ENCODE measurements at places on chromosomes 16 and 17.
A peak's percentile ranks its signal among the peaks of the same experiment; 100 is the strongest.

GRCh38 chr17:58277107-58277801 is 3.5 kb downstream of the MPO start:
- DNase-seq = no peak

DNA sequence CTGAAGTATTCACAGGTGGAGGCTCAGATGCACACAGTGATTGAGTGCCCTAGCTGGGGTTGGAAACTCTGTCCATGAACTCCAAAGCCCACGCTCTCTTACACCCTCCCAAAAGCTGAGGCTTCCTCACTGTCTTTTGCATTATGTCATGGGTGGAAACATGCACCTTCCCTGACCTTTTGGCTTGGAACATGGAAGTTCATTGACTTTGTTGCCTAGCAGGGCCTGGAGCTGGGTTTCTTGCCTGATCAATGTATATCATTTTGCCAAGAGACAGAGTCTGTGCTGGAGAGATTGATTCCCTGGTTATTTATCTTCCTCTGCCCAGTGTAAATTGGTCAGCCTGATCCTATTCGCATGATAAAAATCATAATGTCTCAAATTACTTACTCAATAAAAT is 558.4 kb downstream of the MAF start:
- DNase-seq = no peak

DNA sequence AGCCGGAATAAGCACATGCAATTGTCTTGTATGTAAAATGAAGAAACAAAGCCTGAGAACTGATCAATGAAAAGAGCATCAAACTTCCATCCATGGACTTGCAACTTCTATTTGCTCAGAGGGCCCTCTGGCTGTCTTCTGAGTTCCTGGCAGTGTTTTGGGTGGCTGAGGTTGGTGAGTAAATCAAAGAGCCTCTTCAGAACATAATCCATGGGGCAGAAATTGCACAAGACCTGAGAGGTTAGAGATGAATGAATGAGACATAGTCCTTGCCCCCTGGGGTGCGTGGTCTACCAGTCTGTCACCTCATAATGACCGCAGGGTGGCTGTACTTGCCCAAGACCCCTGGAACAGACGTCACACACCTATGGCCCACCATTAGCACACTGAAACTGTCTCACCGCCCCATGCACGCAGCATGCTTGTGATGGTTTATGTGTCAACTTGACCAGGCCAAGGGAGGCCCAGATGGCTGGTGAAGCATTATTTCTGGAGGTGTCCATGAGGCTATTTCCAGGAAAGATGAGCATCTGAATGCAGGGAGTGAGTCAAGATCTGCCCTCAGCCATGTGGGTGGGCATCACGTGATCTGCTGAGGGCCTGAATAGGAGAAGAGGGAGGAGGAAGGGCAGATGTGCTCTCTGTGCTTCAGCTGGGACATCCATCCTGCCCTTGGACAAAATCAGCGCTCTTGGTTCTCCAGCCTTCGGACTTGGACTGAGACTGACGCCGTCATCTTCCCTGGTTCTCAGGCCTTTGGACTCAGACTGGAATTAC is 8.3 kb downstream of the PIK3R6 start:
- DNase-seq = no peak

DNA sequence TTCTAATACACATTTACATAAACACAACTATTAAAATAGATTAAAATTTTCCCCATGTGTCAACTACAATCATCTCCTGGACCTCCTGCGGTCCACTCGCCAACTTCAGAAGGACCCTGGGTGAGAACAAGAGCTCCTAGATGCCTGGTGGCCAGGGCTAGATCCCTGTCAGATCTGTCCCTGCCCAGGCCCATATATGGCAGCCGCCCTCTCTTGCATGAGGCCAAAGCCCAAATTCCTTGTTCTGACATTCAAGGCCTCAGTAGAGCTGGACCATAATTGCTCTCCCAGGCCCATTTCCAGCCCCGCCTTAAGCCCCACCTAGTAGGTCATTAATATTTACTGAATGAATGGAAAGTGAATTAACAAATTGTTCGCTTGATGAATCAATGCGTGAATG is 237.7 kb downstream of the KATNIP start:
- no peak for DNase-seq

GRCh38 chr17:81075307-81075706 is 40.4 kb downstream of the BAIAP2 start:
- no peak for DNase-seq

GRCh38 chr16:81517629-81518438 is 73.2 kb downstream of the CMIP start:
- no peak for DNase-seq

- DNase-seq = no peak
These were observed 2.0 kb upstream of the RNF112 start for GRCh38 chr17:19409066-19409465.

- DNase-seq = no peak
These were observed 12.3 kb downstream of the GPT2 start for GRCh38 chr16:46896314-46896968.

DNA sequence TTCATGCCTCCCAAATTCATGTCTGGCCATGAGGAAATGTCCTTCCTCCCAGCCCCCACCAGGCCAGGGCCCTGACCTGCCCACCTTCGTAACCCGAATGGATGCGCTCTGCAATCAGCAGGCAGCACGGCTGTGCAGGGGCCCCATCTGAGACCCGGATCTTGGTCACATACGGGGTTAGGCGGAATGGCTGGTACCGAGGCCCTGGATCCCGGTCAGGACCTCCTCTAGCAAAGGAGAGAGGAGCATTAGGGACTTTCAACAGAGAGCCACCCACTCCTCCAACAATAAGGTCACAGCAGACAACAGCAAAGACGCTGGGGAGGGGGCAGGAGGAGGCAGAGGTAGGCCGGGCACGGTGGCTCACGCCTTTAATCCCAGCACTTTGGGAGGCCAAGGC is 3.6 kb downstream of the PER1 start:
- no peak for DNase-seq

DNA sequence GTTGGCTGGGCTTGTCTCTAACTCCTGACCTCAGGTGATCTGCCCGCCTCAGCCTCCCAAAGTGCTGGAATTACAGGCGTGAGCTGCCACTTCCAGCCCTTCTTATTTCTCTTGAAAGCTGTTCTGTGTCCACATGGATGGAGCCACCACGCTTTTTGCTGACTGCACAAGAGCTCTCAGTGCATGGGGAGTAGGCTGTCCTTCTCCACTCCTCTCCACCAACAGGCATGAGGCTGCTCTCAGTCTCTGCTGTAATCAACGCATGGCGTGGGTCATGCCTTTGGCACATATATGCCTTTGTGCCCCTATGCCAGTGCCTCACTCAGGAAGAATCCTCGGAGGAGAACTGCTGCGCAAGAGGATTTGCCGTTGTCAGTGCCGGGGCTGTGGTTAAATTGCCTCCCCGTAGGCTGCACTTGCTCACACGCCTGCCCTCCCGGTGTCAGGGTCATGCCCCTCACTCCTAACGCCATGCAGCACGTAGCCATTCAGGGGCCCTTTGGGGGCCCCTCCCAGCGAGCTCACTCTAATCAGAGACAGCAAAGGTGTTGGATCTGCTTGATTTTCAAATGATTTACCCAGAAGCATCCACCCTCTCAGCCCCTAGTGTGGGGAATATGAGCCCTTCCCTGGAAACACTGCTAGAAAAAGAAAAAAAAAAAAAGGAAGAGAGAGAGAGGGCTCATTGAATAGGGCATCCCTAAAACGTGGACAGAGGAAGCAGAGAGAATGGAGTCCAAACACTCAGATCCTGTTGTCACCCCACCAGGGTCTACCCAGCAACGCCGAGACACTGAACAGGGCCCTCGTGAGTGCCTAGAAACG is 47.5 kb upstream of the ZCCHC14 start:
- no peak for DNase-seq

GRCh38 chr17:80873307-80873951 is 118.2 kb upstream of the CHMP6 start:
- DNase-seq = peak; percentile 18

DNA sequence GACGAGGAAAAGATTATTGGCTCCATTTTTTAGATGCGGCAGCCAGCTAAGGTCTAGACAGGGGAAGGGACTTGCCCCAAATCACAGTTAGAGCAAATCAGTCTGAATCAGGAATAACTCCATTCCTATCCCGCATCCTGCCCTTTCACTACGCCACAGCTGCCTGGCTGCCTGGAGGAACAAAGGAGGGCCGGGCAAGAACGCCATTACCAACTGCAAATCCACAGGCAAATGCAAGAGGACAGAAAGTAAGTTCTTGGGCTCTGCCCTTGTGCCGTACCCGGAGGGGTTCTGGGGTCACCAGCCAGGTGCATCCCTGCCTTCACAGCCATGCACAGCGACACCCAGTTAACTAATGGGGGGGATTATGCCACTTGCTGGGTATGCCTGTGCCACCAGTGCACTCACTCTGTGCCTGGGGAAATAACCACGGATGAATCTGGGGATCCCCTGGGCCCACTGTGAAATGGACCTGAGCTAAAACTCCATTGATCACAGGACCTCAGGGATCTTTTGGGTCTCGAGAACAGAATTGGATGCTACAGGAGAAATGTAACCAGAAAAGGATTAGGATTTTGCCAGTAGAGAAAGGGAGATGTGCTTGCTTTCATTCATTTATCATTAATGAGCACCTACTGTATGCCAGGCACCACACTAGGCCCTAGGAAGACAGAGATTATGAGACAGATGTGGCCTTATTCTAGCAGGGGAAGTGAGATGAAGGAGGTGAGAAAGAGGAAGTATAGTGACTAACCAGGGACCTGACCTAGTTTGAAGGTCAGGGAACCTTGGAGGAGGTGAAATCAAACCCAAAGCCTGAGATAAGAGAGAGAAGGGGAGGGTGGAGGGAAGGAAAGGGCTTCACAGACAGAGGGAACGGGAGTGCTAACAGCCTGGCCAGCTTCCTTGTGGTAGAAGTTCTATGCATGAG is 17.7 kb downstream of the BCL7C start:
- DNase-seq = peak; percentile 23

DNA sequence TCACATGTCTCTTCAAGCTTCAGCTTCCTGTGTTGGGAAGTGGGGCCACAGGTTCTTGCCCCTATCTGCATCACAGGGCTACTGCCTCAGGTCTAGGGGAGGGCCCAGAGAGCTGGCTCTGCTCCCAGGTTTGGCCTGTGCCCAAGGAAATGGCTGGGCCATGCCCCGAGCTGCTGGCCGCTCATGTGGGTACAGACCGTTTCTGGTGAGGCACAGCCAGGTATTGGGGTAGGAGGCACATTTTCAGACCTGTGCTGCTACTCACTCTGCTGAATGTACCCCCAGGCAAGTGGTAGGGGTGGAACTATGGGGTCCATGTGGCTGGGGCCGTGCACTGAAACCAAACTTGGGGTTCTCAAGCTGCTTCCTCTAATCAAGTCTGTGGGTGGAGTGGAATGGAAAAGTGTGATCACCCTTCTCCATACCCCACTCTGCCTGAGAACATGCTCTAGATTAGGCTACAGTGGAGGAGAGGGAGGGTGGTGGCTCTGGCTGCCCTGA is 4.6 kb downstream of the GAS2L2 start:
- no peak for DNase-seq

DNA sequence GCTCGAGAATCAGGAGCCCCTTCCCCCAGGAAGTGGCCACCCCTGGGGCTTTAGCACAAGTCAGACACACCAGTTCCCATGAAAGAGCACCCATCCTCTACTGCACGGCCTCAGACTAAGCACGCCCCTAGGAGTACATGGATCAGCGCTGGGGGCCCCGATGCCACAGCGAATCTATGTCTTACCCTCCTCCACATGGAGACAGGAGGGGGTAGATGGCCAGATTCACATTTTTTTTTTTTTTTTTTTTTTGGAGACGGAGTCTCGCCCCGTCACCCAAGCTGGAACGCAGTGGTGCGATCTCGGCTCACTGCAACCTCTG is 3.2 kb upstream of the EXOSC6 start:
- no peak for DNase-seq

- DNase-seq = no peak
These were observed 170.7 kb downstream of the SEC14L1 start for GRCh38 chr17:77311371-77311981.

- DNase-seq = no peak
These were observed 29.1 kb upstream of the IRX6 start for GRCh38 chr16:55294931-55295342.

- no peak for DNase-seq
These were observed 42.3 kb downstream of the TNRC6A start for GRCh38 chr16:24771779-24772157.

DNA sequence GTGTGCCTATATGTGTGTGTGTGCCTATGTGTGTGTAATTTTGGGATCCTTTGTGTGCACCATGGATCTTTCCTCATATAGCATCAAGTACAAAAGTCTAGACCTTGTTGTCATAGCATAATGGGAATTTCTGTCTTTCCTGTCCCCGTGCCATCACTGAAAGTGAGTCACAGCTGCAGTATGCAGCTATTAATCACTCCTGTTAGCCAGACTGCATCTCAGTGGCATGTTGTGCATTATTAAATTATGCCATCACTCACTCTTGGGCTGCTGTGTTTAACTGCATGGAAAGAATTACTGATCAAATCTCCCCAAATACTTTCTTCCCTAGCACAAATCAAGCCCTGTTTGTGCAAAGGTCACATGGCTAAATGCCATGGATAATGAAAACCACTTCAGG is 92.4 kb downstream of the CBLN1 start:
- no peak for DNase-seq

DNA sequence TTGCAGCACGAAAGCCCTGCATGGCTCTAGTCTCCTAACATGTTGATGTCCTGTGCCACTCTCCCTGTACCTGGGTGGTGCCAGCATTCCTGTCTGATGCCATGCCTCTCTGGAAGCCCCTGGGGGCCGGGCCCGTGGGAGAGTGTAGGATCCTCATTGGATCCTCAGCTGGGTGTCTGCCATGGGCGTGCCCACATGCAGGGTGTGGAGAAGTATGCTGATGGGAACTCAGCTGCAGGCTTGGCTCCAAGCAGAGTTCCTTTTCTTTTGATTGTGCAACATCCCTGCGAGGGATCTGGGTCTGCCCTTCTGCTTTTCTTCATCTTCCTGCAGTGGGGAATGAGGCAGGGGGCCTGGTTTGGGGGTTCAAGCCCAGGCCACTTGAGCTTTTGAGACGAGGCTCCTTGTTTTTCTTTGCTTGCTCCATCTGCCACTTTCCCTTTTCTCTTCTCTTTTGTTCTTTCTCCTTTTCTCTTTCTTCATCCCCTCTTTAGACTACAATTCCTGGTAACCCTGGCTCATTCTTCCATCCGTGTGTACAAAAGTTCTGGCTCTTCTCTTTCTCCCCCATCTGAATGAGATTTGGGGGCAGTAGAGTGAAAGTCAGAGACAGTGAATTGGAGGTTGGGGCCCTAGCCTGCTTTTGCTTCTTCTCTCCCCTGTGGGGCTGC is 32.9 kb downstream of the KSR1 start:
- no peak for DNase-seq

All from neural crest cell (in vitro differentiated cells).